ENCODE measurements at places on chromosomes 12 and 14. TPM values are rescaled to one million over a fixed set of nuclear protein-coding genes. Genes with fewer than 3 reads are reported as not detected.

NEUROD4 gene
- total RNA-seq = not detected

DENND5B gene
- total RNA-seq = 5.6 TPM

RTL1 gene
- not detected for total RNA-seq

CELA1 gene
- total RNA-seq = not detected

RPGRIP1 gene
- total RNA-seq = under 0.01 TPM

ASPG gene
- total RNA-seq = not detected

MAP3K9 gene
- total RNA-seq = 1.7 TPM

TAS2R9 gene
- total RNA-seq = not detected

RNU4-1 gene
- under 0.01 TPM for total RNA-seq

CMA1 gene
- not detected for total RNA-seq

EIF2S3B gene
- total RNA-seq = 1.3 TPM
